Smooth muscle cell of trachea (primary cell): ENCODE measurements at places on chromosomes 11 and 22. TPM values are rescaled to one million over a fixed set of nuclear protein-coding genes. Genes with fewer than 3 reads are reported as not detected.

Gene MMP8
- under 0.01 and 0.33 TPM in 2 replicates for total RNA-seq

Gene LRRN4CL
- 68.9 and 89.6 TPM in 2 replicates for total RNA-seq

Gene MRGPRF
- total RNA-seq: 77.2 and 111 TPM in 2 replicates

Gene MEI1
- total RNA-seq: 0.73 and 0.99 TPM in 2 replicates

Gene CCDC188
- 0.15 TPM in 1 of 2 replicates, not detected in the other for total RNA-seq

Gene MLC1
- under 0.01 TPM in 1 of 2 replicates, not detected in the other for total RNA-seq

Gene NAALAD2
- 2.0 and 2.5 TPM in 2 replicates for total RNA-seq

Gene TMEM191B
- 0.83 TPM in 1 of 2 replicates, not detected in the other for total RNA-seq

Gene APOL2
- 45.4 and 59.2 TPM in 2 replicates for total RNA-seq

Gene AGBL2
- total RNA-seq: 1.0 and 2.8 TPM in 2 replicates

Gene ABCG4
- under 0.01 and 0.17 TPM in 2 replicates for total RNA-seq

Gene MACROD1
- 22.4 and 23.3 TPM in 2 replicates for total RNA-seq

Gene ZNF280B
- total RNA-seq: 0.15 and 0.17 TPM in 2 replicates

Gene PDE2A
- 0.17 and 0.58 TPM in 2 replicates for total RNA-seq

Gene FGF3
- not detected in 2 replicates for total RNA-seq

Gene PRODH
- 0.17 TPM in 1 of 2 replicates, not detected in the other for total RNA-seq

Gene CARD18
- not detected in 2 replicates for total RNA-seq

Gene CDC42BPG
- total RNA-seq: 0.15 and 0.33 TPM in 2 replicates

Gene ALDH3B2
- total RNA-seq: 0.15 TPM in 1 of 2 replicates, not detected in the other

Gene MMP27
- 0.44 TPM in 1 of 2 replicates, not detected in the other for total RNA-seq

Gene SCARF2
- total RNA-seq: 25.2 and 38.2 TPM in 2 replicates

Gene APOL4
- total RNA-seq: 1.3 and 3.9 TPM in 2 replicates

Gene CRYBB1
- not detected in 2 replicates for total RNA-seq

Gene OR8D1
- not detected in 2 replicates for total RNA-seq

Gene MAJIN
- not detected in 2 replicates for total RNA-seq

Gene CHST1
- total RNA-seq: 0.15 and 0.17 TPM in 2 replicates

Gene GUCY1A2
- total RNA-seq: 0.29 and 0.50 TPM in 2 replicates

Gene USP2
- total RNA-seq: 0.29 and 0.83 TPM in 2 replicates

Gene HBB
- total RNA-seq: not detected in 2 replicates

Gene SHANK2
- total RNA-seq: 4.5 and 5.5 TPM in 2 replicates

Gene RIC3
- total RNA-seq: not detected in 2 replicates

Gene APOL5
- total RNA-seq: 0.17 TPM in 1 of 2 replicates, not detected in the other

Gene IL17REL
- under 0.01 TPM in 2 replicates for total RNA-seq

Gene DCHS1
- 24.4 and 39.2 TPM in 2 replicates for total RNA-seq

Gene NLRP14
- total RNA-seq: 0.17 and 0.29 TPM in 2 replicates

Gene CLCF1
- 3.1 TPM in 2 replicates for total RNA-seq

Gene CCDC15
- 0.83 and 3.6 TPM in 2 replicates for total RNA-seq

Gene SLC37A2
- 1.5 and 2.0 TPM in 2 replicates for total RNA-seq

Gene OR51E2
- not detected in 2 replicates for total RNA-seq

Gene FOLR3
- total RNA-seq: 1.3 and 1.8 TPM in 2 replicates

Gene RASGRP2
- total RNA-seq: 0.29 and 0.50 TPM in 2 replicates

Gene OLFML1
- total RNA-seq: 25.5 and 26.8 TPM in 2 replicates

Gene KRTAP5-10
- total RNA-seq: not detected in 2 replicates

Gene TBC1D22A
- 14.5 and 22.0 TPM in 2 replicates for total RNA-seq

Gene KCNJ4
- not detected in 2 replicates for total RNA-seq
